Muscle of arm (tissue), 14 donors: ENCODE measurements at places on chromosomes 6 and 20. TPM values are rescaled to one million over a fixed set of nuclear protein-coding genes. Genes with fewer than 3 reads are reported as not detected.

DNA sequence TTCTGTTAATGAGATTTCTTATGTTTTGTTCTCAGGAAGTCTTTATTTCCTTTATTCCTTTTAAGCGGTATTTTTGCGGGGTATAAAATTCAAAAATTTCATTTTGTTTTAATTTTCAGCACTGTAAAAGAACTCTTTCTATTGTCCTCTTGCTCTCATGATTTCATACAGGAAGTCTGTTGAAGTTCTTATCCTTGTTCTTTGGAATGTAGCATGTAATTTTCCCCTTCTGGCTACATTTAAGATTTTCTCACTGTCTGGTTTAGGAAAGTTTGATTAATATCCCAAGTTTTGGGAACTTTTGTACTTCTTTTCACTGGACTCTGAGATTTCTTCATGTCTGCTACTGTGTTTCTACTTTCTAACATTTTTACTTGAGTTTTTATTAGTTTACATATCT, 581.4 kb upstream of the GJE1 start:
- DNase-seq, result no peak

GRCh38 chr6:170231293-170232185, 59.3 kb downstream of the DLL1 start:
- DNase-seq, result no peak

GRCh38 chr20:15930311-15931305, 642.6 kb downstream of the KIF16B start:
- DNase-seq, result peak; percentile 43

DNA sequence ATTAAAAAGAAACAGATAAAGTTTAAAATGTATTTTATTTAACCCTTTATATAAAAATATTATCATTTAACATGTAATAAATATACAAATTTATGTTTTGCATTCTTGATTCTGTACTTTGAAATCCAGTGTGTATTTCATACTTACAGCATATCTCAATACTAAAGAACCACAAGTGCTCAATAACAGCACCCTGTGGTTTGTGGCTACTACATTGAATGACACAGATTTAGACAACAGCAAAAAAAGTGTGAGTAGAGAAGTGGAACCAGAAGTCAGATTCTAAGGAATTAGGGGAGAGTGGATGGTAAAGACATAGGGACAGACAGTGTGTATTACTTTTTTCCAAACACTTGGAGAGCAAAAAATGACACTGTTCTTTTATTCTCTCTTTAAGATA, 524.5 kb downstream of the BMP2 start:
- DNase-seq, result no peak

GRCh38 chr6:108127826-108128225, 38.0 kb upstream of the NR2E1 start:
- no peak for DNase-seq

DNA sequence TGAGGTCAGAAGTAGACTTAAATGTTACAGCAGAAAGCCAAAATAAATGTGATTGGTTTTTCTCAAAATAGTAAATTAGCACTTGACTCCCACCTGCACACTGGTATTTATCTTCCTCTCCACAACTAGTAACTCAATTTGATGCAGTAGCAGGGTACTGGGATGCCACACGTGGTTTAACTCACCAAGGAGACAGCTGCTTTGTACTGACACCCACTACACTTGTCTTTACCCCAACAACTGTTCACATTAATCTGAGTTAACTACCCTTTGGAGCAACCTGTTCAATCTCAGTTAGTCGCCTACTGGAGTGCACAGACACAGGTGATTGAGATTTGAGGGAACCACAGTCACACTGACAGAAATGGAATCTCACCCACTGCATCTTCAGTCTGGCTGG, 242.1 kb downstream of the PRKN start:
- no peak for DNase-seq

- DNase-seq, result no peak
These were observed 1030.6 kb downstream of the KIF16B start for GRCh38 chr20:15542655-15543054.

DNA sequence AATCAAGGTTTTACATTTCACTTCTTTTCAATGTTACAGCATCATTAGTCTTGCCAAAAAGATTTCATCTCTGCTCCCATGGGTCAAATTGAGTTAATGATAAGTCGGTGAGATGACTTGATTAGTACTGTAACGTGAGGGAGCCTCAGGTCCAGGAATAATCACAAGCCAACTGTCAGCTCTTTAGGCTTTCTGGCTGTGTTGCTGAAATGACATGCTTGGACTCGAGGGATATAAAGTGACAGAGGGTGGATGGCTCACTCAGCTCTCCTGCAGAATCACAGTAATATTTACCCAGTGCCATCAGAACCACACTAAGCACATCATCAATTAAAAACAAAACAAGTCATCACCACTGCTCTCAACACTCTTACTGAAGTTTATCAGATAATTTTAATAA, 196.2 kb upstream of the THEMIS start:
- no peak for DNase-seq

DNA sequence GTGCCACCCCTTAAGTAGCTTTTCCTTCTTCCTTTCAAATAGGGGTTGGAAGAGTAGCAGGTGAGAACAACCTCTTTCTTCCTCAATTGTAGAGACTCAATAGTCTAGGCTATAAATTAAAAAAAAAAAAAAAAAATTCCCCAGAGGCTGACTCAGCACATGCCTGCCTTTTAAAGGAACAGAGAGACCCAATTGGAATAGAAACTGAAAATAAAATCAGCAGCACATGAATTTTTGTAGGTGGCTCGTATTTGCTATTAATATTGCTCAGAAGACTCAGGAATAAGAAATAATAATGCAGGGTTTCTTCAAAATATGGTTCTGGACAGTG, 19.3 kb downstream of the TOP1 start:
- DNase-seq, result no peak

DNA sequence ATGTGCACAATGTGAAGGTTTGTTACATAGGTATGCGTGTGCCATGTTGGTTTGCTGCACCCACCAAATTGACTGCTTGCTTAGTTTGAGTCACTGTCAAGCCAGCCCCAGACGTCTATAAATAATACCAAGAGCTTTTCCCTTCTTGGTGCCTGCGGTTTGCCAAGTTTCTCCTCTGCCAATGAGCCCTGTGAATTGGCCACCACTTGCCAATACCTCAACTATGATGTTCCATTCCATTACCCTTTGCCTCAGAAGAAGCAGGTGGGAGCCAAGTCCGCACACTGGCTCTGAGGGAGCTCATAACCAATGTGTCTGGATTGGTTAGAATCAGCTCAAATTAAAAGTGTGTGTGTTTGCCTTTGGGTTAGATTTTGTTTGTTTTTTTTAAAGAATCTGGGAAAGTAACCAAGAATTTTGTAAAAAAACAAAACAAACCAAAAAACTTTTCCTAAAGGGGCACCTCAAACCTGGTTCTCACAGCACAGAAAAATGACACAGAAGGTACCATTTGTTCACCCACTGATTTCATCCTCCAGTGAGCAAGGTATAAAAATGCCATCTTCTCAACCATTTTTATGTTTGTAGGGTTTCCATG, 244.7 kb upstream of the PRND start:
- DNase-seq, result no peak

DNA sequence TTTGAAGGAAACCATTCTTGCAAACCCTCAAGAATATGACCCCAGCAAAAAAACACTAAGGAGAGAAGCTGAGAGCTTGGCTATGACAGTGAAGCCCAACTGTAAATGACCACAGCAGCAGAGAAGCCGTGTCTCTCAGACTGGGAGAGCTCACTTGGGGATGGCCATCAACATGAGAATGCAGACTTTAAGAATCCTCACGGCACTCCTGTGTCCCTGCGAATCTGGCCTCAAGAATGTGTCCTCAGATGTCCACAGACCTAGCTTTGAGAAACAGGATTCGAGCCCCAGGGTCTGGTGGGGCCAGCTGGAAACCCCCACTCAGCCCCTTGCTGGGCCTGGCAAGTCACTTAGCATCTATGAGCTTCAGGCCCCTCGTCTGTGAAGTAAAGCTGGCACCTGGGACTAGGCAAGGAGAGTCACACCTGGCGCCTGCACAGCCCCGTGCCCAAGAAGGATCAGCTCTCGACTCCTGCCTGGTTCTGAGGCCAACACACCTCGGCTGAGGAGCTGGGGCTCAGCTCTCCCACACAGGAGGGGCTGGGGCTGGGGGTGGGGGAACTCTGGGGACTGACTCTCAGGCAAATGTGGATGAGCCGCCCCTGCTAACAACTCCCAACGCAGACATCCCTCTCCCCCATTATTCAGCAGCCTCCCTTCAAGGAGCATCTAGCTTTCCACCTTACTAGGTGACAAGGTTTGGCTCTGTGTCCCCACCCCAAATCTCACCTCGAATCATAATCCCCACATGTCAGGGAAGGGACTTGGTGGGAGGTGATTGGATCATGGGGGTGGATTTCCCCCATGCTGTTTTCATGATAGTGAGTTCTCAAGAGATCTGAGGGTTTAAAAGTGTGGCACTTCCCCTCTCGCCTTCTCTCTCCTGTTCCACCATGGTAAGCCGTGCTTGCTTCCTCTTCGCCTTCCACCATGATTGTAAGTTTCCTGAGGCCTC, 97.7 kb downstream of the GRM4 start:
- no peak for DNase-seq

Gene ANKEF1
- polyA plus RNA-seq, result not detected

GRCh38 chr20:59363101-59363500, 62.7 kb downstream of the EDN3 start:
- DNase-seq, result no peak

Gene MOXD1
- 15.5 TPM for polyA plus RNA-seq

Gene GPX5
- polyA plus RNA-seq, result not detected

DNA sequence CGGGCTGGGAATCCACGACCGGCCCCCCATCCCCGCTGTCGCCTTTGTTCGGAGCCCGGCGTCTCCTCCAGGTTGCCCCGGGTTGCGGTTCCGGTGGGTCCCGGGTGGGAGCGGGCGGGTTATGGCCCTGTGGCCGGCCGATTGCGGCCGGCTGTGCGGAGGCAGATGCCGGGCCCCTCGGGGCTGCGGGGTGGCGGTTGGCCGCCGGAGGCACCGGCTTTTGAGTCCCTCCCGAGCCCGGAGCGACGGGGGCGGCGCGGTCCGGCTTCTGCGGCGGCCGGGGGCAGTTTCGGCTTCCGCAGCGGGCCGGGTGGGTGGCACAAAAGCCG, 431 bp downstream of the LOC128125822 start:
- no peak for DNase-seq

Gene RGS17
- polyA plus RNA-seq, result 0.85 TPM

DNA sequence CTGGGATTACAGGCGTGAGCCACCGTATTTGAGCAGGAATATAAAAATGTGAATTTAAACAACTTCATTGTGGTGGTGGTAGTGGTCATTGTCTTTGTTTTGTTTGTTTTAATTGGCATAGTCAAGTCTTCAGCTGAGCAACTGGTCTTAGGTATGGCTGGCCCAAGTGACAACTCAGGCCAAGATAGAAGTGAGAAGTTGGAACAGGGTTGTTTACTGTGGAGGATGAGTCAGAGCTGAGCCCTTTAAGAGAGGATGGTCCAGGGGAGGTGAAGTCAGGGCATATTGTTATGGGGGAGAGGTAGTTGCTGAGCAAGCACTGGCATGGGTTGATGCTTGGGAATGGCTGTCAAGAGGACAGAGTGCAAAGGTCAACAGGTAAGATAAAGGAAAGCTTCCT, 308.2 kb downstream of the FARS2 start:
- DNase-seq, result no peak

Gene FAM110A
- polyA plus RNA-seq, result 11.3 TPM

Gene TGM3
- 0.18 TPM for polyA plus RNA-seq

- no peak for DNase-seq
These were observed 49.0 kb upstream of the NXT1 start for GRCh38 chr20:23301436-23302050.

- no peak for DNase-seq
These were observed 137.5 kb downstream of the ATXN1 start for GRCh38 chr6:16623731-16624130.

DNA sequence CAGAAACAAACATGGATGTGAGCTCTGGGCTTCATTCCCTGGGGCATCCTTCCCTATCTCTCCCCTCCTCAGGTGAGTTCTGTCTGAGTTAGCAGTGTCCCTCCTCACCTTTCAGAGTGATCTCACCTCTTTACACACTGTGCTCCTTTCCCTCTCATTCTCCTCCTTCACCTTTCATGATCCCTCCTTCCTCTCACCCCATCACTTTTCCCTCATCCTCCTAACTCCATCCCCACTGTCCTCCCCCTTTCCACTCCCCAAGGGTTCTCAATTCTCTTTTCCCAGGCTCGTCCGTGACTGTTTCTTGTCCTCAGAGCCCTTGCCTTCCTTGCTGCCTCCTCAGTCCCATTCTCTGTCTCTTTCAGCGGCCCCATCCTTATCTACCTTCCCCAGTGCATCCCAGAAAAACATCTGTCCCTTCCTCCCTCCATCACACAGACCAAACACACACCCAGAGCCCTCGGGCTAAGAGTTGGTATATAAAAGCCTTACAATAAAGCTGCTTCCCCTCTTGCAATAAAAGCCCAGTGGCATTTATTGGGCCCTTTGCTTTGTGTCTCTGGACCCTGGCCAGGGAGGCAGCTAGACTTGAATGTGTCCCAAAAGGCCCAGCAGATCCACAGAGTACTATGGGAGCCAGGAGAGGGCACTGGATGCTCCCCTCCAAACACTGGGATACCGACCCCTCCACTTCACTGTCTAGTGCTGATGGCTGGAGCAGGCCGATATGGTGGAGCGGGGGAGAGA, 1.9 kb downstream of the RNF39 start:
- DNase-seq, result no peak

DNA sequence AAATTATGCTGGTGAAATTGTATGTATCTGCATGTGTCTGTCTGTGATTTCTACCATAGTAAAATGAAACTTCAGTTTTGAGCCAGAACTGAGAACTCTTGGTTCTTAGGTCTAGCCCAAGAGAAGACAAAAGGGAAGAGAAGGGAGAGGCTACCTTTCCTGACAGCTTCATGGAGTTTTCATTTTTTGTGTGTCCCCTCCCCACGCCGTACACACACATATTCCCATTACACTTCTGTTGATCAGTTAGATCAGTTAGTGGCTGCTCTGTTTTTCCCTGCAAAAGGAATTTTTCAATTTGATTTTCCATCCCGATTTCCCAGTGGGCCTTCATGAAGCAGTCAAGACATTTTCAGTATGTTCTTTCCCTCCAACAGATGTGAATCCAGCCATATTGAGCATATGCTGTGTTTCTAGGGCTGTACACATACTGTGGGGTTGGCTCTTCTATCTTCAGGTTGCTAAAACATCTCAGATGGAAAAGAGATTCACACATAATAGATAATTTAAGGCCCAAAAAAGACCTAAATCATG, 52.5 kb downstream of the HIVEP1 start:
- no peak for DNase-seq

DNA sequence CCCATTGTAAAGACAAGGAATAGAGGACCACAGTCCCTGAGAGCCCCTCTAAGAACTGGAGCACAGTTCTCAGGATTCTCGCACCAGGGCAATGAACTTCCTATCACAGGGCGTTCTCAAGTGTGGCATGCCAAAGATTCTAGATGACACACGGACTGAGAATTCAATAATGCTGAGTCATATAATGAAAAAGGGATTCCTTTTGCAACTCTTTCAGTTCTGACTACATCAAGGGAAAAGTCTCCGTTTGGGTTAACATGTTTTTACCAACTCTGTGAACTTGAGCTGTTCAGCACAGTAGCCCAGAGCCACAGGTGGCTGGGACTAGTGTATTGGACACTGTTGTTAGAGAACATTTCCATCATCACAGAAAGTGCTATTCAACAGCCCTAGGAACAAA, 3.4 kb downstream of the MED20 start:
- no peak for DNase-seq

GRCh38 chr6:74631564-74631963, 574.3 kb downstream of the COL12A1 start:
- DNase-seq, result no peak

Gene SLC17A3
- polyA plus RNA-seq, result not detected

- DNase-seq, result no peak
These were observed 414.4 kb upstream of the MMS22L start for GRCh38 chr6:97697456-97697855.
